Lower leg skin (tissue), 4 donors: ENCODE measurements at places on chromosomes 5 and 9. TPM values are rescaled to one million over a fixed set of nuclear protein-coding genes. Genes with fewer than 3 reads are reported as not detected.

DNA sequence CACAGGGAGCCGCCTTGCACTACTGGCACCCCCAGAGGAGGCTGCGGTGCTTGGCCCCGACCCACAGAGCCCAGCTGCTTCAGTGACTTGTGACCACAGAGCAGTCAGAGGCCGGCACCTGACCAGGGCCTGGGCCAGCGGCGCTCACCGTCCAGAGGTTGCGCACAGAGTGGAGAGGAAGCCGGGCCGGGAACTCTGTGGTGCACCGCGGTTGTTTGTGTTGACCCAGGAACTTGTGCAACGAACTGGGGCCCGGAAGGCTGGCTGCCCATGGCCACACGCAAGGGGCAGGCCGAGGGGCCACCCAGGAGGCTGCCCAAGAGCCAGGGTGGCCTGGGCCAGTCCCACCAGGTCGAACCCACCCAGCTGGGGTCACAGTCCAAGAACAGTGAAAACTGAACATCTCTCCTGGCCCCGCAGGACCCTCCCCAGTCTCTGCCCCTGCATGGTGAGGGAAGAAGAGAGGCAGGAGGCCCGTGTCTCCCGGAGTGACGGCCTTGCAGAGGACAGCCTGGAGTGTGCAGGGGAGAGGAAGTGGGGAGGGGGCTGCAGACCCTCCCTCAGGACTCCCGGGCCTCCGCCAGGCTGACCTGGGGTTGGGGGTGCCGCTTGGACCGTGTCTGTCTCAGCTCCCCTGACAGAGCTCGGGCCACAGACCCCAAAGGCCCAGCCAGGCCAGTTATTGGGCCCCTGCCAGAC, 42.8 kb upstream of the EGFL7 start:
- DNase-seq = no peak

The TAS2R1 gene
- total RNA-seq = not detected

DNA sequence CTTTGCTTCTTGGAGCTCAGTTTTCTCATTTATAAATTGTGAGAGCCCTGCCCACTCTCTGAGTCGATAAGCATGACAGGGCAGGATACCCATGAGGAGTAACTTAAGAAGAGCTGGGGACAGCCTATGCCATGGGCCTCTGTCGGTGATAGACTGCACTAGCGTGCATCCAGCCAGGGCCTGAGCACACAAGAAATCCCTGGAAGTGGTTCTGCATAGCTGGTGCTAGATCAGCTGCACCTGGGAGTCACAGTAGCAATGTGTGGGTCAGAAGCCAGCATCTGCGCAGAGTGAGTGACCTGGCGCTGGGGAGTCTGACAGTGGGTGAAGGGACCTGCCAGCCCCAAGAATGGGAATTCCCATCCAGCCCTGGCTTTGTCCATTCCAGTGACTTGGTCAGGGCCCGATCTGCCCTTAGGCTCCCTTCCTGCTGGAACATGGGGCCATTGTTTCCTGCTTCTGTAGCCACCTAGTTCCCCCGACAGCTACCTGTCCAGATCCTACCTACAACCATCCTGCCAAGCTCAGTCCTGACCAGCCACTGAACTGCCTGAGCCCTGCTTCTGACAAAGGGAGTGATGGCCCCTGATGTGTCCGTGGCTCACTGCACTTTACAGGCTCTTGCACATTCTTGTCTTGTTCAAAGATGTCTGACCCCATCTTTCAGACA, 35.9 kb upstream of the NANS start:
- DNase-seq = no peak

The TRPM6 gene
- total RNA-seq = 0.15 TPM

- DNase-seq = peak; percentile 86
Observed at GRCh38 chr9:109817846-109818472, 38.0 kb downstream of the PALM2AKAP2 start.

GRCh38 chr5:179378441-179379271, 33.4 kb upstream of the ADAMTS2 start:
- no peak for DNase-seq

The LCN12 gene
- total RNA-seq = not detected

The ECM2 gene
- 10.1 TPM for total RNA-seq

DNA sequence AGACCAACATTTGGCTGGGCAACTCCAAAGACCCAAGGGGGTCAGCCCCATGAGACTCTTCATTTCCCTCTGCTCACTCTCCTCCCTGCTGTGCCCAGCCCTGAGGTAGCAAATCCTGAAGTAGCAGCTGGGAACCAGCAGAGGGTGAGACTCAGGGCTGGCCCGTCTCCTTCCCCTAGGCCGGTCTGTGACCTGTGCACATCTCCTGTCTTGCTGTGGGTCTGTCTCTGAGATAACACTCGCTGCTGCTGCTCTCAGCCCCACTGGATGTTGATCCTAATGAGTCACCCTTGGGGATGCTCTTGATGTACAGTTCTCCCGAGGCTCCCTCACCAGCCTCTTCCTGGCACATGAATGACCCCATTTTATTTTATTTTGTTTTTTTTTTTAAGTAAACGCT, 7.3 kb upstream of the OR2V1 start:
- peak; percentile 68 for DNase-seq

DNA sequence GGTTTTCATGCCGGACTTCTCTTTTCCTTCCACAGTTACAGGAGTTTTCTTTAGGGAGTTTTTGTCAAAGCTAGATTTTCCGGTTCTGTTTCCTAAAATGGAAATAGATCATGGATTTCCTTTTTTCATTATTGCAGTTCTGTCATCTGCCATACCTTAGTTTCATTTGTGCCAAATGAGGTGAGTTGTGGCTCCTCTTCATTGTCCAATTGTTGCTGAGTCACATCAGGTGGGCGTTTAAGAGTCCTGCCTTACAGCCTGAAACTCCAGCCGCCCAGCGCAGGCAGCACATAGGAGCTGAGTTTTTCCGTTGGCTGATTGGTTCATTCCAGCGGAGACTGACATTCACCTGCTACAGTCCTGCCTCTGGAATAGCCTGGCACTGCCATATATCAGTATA, 14.1 kb downstream of the SLC25A25 start:
- DNase-seq = no peak

DNA sequence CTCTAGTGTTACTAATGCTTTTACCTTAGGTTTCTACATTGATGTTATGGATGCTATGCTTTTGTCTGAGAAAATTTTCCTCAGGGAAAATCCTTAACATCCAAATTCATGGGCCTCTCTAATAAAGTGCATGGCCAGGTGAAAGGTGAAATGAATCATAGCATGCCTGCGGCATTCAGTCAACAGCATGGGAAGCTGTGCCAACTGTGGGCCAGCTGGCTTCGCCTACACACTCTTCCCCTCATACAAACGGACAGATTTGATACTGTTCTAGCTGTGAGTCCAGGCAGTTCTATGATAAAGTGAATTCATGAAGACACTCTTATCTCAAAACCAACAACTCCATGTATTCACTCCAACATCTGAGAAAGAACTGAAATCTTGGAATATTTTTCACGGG, 374.1 kb downstream of the PLK2 start:
- no peak for DNase-seq

DNA sequence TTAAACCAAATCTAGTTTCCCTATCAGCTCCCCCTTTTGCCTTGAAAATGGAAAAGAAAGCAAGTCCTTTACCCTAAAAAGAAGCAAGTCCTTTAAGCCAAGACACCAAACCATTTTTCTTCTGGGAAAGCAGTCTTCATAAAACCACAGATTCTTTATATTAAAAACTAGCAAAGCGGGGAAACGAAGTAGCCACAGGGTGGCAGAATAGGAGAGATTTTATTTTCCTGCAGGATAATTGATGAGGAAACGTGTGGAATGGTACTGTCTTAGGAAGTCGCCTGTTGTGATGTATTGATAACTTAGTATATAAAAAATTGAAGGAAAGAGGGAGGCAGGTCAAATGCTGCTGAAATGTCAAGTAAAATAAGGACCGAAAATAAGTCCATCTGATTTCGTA, 41.1 kb downstream of the ZNF883 start:
- DNase-seq = no peak

DNA sequence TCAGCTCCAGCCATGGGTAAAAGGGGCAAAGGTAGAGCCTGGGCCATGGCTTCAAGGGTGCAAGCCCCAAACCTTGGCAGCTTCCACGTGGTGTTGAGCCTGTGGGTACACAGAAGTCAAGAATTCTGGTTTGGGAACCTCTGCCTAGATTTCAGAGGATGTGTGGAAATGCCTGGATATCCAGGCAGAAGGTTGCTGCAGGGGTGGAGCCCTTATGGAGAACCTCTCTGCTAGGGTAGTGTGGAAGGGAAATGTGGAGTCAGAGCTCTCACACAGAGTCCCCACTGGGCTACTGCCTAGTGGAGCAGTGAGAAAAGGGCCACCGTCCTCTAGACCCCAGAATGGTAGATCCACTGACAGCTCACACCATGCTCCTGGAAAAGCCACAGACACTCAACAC, 117.1 kb downstream of the NREP start:
- DNase-seq = no peak

GRCh38 chr5:122885891-122886290, 40.5 kb downstream of the SNX24 start:
- no peak for DNase-seq

- DNase-seq = peak; percentile 60
Observed at GRCh38 chr5:35246411-35246810, 16.1 kb upstream of the PRLR start.

DNA sequence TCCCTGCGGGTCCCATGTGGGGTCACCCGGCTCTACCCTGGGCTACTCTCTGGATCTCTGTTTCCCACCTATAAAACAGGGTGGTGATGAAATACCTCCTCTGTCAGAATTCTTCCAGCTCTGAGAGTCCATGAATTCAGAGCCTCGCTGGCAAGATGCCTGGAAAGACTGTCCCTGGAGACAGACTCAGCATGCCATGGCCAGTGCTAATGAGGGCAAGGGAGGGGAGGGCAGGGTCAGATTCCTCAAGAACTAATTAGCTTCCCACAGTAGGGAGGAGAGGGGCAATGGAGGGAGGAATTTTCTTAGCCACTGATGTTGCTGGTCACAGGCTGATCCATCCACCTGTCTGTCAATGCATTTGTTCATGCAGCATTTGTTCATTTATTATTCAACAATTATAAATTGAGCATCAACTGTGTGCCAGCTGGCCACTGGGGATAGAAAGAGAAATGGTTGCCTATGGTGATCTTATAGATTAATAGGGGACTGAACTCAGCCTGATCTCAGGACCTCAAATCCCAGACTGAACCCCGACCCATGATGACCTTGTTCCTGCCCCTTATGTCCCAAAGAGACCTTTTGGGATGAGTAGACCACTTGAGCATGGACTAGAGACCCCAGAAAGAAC, 4.7 kb downstream of the SYNPO start:
- DNase-seq = no peak

DNA sequence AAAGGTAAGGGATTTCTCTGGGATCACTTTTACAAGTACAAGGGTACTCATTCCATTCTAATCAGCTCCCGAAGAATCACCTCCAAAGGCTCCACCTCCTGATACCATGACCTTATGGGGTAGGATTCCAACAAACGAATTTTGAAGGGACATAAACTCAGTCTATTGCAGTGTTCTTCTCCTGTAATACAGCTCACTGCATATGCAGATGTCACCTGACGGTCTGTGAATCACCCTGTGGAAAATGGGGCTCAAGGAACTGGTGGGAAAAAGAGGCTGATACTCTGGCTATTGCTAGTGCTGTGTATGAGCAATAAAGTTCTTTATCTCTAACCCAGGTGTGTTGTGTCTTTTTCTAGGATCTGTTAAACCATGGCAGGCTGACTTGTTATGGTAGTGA, 42.4 kb upstream of the CCDC112 start:
- DNase-seq = no peak

- DNase-seq = no peak
Observed at GRCh38 chr9:27384262-27385014, 87.5 kb upstream of the EQTN start.

GRCh38 chr9:126521089-126521488, 92.6 kb upstream of the LMX1B start:
- DNase-seq = no peak

DNA sequence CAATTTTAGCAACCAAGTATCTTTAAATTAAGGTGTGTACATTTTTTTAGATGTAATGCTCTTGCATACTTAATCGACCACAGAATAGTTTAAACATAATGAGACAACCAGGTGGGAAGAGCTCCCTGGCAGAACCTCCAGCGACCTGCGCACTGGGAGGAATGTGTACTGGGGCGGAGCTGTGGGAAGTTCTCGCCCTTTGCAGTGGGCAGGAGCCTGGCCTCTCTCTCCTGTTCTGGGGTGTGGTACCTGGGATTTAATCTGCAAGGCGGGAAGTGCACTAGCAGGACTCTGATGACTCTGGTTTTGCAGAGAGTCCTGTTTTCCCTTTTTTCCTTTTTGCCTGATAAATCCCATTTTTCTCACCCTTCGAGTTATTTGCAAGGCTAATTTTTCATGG, 150.7 kb downstream of the SLC28A3 start:
- no peak for DNase-seq

- DNase-seq = no peak
Observed at GRCh38 chr9:106500171-106500570, 362.8 kb upstream of the ZNF462 start.

GRCh38 chr9:95819636-95820035, 55.9 kb upstream of the ERCC6L2 start:
- no peak for DNase-seq

DNA sequence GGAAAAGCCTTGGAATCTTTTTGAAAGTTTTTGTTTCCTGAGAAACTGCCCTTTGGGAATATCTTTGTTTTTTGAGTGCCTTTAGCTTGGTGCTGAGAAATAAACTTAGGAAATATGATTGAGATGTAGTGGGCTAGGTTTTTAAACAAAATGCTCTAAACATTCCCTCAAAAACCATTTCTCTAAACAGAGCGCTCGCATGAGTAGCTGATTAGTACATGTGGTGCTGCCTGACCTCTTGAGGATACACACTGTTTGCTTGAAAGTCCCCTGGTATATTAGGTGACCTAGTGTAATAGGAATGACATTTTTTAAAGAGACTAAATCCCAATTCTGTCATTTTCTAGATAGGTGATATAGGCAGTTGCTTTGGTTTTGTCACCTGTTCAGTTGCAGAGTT, 132.3 kb downstream of the ADAMTSL1 start:
- no peak for DNase-seq

DNA sequence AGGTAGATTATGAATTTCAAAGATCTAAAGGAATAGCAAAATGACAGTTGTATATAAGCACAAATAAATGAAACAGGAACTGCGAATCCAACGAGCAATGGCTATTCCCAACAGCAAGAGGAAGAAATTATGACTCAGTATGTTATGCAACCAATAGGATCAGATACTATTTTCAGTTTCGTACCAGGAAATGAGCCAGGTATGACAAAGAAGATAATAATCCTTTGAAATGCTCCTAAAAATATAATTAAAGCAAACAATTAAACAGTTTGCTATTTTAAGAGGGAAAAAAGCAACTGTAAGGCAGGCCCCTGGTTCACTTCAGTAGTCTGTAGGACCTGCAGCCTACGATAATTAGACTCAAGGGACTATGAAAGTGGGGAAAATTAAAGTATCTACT, 58.9 kb downstream of the AUH start:
- DNase-seq = no peak
